ENCODE measurements at places on chromosomes 2 and 18. TPM values are rescaled to one million over a fixed set of nuclear protein-coding genes. Genes with fewer than 3 reads are reported as not detected.

PELI1 gene
- 33.8 TPM for total RNA-seq

ERICH2 gene
- not detected for total RNA-seq

CXCR1 gene
- not detected for total RNA-seq

TOGARAM2 gene
- 4.8 TPM for total RNA-seq

CNDP1 gene
- not detected for total RNA-seq

B3GNT7 gene
- total RNA-seq, result not detected

APOB gene
- not detected for total RNA-seq

ARHGEF33 gene
- 0.09 TPM for total RNA-seq

ITGB6 gene
- total RNA-seq, result not detected

NT5DC4 gene
- total RNA-seq, result not detected

STAMBP gene
- total RNA-seq, result 58.4 TPM

KCNG2 gene
- not detected for total RNA-seq

ADRA2B gene
- 0.21 TPM for total RNA-seq

TMEM247 gene
- total RNA-seq, result not detected

FNDC4 gene
- total RNA-seq, result not detected

RFTN2 gene
- total RNA-seq, result not detected

HAAO gene
- total RNA-seq, result 0.26 TPM

FAP gene
- not detected for total RNA-seq

GRCh38 chr2:70514612-70515055 lies 39.0 kb downstream of the TGFA start:
- no peak for DNase-seq

DNA sequence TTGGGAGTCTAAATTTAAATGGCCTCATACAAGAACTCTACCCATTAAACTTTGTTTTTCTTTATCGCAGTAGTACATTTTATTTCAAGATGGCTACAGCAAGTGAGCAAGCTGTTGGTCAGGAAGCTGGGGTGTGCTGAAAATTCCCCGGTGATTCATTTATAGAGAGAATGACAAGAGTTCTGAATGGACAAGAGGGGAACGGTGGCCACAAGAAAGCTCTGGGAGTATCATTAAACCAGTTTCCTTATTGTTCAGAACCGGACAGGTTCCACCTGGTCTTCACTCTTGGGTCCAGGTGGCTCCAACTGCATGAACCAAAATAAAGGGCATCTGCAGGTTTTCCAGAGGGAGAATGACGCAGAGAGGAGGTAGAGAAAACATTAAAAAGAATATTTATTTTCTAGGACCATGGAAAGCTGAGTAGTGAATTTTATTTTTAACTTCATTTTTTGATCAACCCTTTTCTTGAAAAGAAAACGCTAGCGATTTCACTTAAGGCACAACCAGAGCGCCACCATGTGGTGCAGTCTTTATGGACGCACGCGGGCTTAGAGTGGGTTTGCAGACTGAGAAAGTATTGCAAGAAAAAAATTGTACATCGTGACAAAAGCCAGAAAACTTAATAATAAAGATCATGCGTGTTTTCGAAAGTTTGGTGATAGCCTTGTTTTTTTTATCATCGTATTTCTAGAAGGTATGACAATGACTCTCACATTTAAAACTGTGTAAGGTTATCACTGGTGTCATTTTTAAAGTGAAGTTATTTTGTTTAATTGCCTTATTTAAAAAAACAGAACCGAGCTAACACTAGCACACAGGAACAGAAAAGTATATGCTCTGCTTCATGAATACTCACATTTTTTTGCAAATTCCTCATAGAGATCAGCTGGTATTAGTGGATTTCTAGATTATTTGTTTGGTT lies 97.9 kb upstream of the NOL4 start:
- peak; percentile 58 for DNase-seq

- no peak for DNase-seq
Measured at GRCh38 chr2:23551875-23552274, 166.9 kb downstream of the KLHL29 start.

GRCh38 chr2:191188550-191189093 lies 37.8 kb upstream of the STAT4 start:
- peak; percentile 56 for DNase-seq

- DNase-seq, result no peak
Measured at GRCh38 chr18:22663378-22663777, 245.7 kb upstream of the CTAGE1 start.

- DNase-seq, result no peak
Measured at GRCh38 chr18:46274266-46274665, 170.1 kb downstream of the HAUS1 start.

- no peak for DNase-seq
Measured at GRCh38 chr2:29222381-29223179, 107.4 kb downstream of the CLIP4 start.

- DNase-seq, result no peak
Measured at GRCh38 chr2:101002562-101003277, 631 bp downstream of the RPL31 start.

DNA sequence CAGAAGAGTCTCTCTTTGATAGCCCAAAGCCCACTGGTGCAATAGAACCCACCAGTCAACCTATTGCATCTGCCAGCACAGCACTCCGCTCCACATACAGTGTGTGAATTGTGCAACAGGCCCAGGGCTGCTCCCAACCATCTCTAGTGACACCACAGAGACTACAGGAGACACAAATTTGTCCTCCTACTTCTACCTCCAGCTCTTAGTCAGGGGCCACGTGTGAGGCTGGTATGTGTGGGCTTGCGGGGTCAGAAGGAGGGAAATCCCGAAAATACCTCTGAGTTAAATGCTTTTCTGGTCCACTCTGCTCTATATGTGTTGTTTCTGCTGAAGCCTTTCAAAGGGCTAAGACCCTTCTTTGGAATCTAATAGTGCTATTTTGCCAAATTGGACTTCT lies 18.0 kb downstream of the DGUOK start:
- no peak for DNase-seq

- DNase-seq, result no peak
Measured at GRCh38 chr18:34760444-34760843, 50.3 kb downstream of the DTNA start.

DNA sequence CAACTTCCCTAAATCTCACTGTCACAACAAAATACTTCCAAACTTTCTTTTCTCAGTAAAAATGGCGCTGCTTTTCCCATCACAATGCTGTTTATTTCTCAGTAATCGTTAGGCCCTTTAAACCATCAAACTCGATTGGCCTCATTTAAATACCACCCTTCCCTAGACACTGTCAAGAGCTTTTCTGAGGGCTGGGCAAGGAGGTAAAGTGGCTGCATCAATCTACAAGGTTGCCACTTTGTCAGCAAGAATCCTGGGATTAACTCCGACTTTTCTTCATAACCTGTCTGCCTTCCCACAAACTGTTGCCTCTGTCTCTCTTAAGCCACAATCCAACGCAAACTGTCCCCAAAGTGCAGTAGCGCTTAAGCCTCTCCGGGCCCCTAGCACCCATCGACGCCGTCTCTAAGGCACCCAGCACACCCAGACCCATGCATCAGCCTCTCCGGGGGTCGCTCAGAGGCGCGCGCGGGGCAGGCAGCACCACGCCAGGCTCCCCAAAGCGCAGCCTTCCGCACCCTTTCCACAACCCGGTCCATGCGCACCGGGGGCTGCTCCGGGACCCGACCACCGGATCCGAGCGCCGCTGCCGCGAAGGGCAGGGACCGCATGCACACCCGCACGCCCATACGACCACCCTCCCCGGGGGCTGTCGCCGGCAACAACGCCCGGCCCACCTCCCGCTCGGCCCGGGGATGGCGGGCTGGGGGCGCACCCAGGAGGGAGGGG lies 683 bp downstream of the MBOAT2 start:
- DNase-seq, result peak; percentile 67

GRCh38 chr2:42770288-42771131 lies 6.6 kb upstream of the OXER1 start:
- DNase-seq, result no peak

DNA sequence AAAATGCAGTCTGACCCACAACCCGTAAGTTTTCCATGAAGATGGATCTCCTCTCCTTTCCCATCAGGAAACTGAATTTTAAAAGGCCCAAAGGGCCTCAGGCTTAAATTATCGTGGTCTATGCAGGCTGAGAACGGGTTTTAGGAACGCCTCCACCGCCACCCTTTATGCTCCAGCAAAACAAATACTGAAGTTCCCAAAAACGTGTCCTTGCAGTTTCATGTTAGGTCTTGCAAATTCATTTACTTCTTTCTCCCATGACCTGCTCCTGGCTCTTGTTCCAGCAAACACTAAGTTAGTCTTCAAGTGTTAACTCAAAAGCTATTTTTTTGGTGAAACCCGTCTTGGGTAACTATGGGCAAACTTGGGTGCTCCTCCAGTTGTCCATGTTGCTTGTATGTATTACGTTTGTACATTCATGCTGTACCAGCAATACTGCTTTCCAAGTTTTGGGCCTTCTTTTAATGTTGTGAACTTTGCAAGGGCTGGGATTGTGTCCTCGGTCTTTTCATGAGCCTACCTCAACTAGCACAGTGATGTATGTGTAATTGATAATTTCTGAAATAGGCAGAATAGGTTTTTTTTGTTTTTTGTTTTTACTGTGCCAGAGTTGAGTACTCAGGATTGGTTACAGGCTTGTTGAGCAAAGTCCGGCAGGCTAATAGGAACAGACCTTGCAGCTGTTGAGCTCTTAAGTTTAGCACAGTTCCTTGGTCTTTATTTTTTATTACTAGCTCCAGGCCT lies 1.8 kb upstream of the RNF149 start:
- no peak for DNase-seq

- no peak for DNase-seq
Measured at GRCh38 chr18:2312440-2312839, 258.9 kb downstream of the METTL4 start.

DNA sequence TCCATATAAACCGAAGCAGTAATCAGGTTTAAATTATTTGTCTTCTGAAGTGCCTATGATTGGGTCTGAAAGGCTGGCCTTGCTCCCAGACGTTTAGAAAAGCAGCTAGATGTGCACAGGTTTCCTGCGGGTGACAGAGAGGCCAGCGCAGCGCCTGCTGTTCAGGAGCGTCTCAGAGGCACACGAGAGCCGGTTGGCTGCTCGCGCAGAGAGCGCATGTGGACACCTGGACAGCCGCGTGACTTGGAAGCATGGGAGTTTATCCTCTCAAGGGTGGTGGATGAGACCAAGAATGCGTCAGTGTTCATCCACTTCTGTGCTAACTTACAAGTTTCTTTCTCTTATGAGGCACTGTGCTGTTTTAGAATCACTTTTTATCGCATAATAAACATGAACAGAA lies 303.7 kb downstream of the PTGR3 start:
- no peak for DNase-seq

- no peak for DNase-seq
Measured at GRCh38 chr18:5103286-5103685, 93.8 kb downstream of the AKAIN1 start.

- no peak for DNase-seq
Measured at GRCh38 chr2:120879431-120880295, 144.0 kb downstream of the GLI2 start.

DNA sequence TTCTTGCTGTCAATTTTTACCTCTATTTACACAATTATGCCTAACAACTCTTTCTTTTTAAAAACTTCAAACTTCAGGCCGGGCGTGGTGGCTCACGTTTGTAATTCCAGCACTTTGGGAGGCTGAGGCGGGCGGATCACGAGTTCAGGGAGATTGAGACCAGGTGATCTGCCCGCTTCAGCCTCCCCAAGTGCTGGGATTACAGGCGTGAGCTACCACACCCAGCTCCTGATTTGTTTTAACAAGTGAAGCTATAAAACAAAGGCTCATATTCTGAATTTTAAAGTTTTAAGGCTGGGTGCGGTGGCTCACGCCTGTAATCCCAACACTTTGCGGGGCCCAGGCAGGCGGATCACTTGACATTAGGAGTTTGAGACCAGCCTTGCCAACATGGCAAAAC lies 15.5 kb downstream of the PTPN2 start:
- no peak for DNase-seq

- DNase-seq, result no peak
Measured at GRCh38 chr18:79504034-79504433, 108.3 kb downstream of the NFATC1 start.

GRCh38 chr2:76870011-76870410 lies 652.2 kb downstream of the LRRTM4 start:
- no peak for DNase-seq

DNA sequence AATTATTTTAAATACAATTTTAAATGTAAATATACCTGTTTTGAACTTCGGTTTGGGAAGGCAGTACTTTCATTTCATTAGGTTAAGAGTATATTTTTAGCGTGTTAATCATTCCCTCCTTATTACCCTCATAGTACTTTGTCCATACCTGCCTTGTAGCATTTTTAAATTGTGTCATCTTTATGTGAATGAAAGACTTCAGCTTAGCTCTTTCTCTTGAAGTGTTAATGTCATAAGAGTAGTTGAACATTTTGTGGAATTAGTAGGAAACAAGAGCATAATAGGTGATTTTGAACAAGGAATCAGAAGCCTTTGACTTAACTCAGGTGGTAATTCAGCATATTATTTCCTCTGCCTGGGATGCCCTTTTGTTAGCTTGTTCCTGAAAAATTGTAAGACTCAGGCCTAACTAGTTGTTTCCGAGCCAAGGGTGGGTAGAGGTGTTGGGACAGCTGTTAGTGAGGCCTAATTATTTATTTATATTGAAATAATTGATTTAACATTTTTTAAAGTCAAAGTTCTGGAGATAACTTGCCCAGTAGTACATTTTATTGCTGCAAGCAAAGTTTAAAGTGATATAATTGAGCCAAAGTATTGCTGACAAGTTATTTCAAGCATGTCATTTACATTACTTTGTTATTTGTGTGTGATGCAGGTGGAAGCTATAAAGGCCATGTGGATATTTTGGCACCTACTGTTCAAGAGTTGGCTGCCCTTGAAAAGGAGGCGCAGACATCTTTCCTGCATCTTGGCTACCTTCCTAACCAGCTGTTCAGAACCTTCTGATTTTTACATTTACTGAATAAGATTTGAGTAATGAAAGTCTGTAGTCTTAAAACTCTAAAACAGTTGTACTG lies 38.7 kb downstream of the DDX1 start:
- DNase-seq, result no peak

DNA sequence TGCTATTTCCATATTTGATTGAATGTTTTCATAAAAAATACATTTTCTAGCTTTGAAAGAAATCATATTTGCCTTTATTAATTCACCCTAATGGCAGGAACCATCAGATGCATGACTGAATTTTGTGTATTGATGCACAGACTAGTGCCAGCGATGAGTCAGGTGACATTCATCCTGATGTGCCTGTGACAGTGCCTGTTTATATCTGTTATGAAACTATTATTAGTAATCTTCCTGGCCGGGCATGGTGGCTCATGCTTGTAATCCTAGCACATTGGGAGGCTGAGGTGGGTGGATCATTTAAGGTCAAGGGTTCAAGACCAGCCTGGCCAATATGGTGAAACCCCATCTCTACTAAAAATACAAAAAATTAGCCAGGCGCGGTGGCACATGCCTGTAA lies 170.0 kb downstream of the TSN start:
- no peak for DNase-seq

DNA sequence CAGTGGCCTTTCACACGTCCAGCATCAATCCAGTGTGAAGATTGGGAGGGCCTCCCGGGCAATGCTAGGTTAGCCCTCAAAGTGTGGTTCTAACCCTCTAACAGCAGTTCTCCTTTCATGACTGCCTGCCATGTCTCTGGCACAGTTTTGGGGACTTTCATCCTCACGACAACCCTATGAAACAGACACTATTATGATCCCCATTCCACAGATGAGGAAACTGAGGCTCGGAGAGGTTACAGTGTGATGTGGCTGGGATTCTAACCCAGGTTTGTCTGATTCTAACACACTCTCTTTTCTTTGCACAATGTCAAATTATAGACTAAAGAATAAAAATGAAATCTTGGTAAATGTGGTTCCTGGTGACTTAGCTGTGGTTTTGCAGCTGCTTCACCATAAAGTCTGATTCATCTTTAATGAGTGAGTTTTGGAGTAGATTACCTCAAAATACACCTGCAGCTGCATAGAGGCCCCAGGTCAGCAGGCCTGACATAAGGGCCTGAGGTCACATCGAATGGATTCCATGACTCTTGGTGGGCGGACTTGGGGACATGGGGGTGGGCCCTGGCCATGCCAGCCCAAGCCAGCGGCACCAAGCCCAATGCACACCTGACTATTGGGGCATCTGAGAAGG lies 214.4 kb downstream of the GLI2 start:
- no peak for DNase-seq
